EH (cell line): ENCODE measurements at places on chromosomes 2 and 18.

DNA sequence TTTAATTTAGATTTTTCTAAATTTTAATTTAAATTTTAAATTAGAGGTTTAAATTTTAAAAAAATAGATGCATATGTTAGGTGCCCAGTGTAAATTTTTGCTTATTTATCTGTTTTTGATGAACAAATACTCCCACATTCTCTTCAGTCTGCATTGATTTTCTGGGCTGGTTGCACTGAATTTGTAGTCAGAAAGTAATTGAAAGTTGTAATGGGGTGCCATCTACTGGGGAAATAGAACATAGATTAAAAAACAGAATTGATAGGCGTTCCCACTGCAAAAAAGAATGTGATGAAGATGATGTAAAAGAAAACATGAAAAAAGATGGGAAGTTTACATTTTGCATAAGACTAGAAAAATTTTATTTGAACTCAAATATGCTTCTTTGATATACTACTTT, 51.7 kb upstream of the CCDC85A start:
- DNase-seq, result peak; percentile 61

DNA sequence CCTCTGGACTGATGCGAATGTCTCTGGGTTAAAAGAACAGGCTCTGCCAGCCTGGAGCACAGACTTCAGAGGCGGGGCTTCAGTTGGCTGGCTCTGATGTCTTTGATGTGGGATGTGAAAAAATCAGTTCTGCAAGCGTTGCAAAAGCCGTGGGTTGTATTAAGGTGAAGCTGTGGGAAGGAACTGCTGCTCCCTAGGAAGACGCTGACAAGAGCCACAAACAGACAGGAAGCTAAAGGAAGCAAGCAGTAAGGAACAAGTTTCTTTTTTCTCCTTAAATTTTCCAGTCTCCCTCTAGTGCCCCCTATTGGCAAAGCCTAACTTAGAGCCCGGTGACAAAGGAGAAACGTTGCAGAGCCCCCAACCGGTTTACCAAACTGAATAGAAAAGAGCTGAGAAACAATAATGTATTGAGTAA, 239.0 kb downstream of the CCDC178 start:
- no peak for DNase-seq

DNA sequence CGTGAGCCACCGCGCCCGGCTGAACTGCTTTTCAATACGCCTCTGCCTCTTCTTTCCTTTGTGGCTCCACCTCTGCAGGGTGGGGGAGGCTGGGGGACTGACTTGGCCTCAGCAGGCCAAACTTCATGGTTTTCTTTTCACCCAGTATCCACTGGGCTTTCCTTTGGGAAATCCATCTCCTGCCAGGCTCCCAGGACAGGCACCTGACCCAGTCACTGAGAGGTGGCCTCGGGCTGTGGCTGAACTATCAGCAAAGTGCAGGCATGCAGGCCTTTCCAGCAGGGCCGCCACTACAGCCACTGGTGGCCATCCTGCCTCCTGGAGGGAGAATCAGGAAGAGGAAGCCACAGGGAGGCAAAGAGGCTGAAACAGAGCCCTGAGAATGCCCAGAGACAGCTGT, 33.4 kb upstream of the SEMA4C start:
- peak; percentile 7 for DNase-seq

DNA sequence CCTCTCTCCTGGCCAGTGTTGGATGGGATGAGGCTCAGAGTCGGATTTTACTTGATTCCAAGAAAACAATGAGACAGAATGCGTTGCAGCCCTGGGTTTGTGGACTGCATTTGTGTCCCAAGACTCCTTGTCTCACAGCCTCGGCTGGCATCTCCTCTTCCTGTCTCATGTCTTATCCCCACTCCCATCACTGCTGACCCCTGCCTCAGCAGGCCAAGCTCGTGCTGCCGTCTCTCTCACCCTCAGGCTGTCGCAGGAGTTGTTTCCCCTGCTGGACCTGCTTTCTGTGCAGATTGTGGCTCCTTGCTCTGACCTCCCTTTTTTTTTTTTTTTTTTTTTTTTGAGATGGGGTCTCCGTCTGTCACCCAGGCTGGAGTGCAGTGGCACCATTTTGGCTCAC, 70.2 kb upstream of the RALBP1 start:
- no peak for DNase-seq

- DNase-seq, result no peak
These were observed 294.7 kb upstream of the LRP1B start for GRCh38 chr2:142425551-142425950.

- no peak for DNase-seq
These were observed 4.4 kb upstream of the RNF103 start for GRCh38 chr2:86628091-86628522.

- no peak for DNase-seq
These were observed 8.0 kb downstream of the SLC38A11 start for GRCh38 chr2:164947281-164947680.

- peak; percentile 15 for DNase-seq
These were observed 29.8 kb downstream of the PIEZO2 start for GRCh38 chr18:11119550-11119949.

- DNase-seq, result peak; percentile 42
These were observed 20.3 kb downstream of the KCNK3 start for GRCh38 chr2:26712486-26713465.

- peak; percentile 41 for DNase-seq
These were observed 250.1 kb upstream of the DPP10 start for GRCh38 chr2:114192362-114192761.

GRCh38 chr2:29632018-29632417, 289.4 kb downstream of the ALK start:
- DNase-seq, result peak; percentile 50

DNA sequence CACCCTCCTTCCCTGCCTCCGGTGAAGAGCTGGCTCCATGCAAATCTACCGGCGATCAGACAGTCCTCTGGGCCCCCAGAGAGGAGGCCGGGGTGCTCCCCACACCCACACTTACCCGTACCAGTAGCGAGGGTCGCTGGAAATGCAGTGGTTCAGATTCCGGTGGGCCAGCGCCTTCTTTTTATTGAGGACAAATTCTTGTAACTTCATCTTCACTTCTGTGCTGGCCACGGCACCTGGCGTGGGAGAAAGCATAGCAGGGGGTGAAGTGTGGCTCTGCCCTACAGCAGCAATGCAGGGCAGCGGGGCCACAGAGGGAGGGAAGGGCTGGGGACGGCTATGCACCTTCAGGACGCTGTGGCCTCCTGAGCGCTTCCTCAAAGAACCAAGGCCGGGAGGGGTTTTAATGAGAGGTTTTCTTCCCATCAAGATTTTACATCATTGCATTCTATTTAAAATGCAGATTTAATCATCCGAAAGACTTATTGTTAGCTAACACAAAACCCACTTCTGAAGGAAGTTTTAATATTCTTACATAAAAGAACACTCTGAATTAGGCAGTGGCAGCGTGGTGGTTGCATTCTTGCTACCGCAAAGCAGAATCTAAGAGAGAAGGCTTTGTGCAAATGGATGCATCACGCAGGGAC, 237.0 kb downstream of the HDAC4 start:
- no peak for DNase-seq

GRCh38 chr2:121033461-121033996, 251.5 kb downstream of the TFCP2L1 start:
- DNase-seq, result no peak

DNA sequence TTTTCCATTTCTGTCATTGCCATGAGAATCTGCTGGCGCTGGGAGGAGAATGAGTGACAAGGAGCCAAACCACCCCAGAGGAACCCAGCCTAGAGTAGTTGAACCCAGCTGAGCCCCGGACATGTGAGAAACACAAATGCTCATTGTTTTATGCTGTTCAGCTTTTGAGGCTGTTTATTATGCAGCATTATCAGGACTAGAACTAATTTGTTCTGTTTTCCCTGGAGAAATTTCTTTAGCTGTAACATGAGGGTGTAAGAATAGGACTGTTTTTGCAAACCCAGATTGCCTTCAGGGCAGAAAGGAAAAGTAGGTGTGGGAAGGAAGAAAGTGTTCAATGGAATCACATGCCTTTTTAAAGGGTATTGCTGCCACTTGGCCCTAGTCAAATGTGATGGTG, 28.5 kb upstream of the DOCK10 start:
- DNase-seq, result no peak

DNA sequence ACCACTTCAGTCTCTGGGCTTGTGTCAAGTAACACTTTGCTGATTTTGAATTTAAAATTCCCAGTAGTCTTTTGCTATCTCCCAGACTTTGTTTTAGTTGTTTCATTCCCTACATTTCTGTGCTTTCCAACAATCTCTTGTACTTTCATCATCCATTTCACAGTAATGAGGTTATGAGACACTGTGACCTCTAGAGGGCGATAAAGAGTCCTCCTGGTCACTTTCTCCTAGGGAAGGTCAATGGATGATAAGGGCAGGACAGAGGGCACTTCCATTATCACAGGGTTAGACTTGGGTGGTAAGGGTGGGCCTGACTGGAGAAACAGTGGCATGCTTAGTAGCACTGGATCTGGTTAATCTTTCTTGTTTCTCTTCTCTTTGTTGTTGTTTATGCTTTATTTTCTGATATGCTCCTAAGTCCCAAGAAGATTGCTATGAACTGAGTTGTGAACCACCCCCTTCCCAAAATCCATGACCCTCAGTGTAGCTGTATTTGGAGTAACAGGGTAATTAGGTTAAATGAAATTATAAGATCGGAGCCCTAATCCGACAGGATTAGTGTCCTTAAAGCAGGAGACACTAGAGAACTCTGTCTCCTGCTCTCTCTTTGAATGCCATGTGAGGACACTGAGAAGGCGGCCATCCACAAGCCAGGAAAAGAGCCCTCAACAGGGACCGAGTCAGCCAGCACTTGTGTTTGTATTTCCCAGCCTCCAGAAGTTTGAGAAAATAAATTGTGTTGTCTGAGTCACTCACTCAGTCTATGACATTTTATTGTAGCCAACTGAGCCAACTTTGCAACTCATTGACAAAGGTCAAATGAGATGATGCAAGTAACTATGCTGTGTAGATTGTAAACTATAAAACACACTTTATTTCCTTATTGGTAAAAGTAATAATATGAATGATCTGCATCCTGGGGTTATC, 779.2 kb downstream of the CNTNAP5 start:
- DNase-seq, result peak; percentile 50

DNA sequence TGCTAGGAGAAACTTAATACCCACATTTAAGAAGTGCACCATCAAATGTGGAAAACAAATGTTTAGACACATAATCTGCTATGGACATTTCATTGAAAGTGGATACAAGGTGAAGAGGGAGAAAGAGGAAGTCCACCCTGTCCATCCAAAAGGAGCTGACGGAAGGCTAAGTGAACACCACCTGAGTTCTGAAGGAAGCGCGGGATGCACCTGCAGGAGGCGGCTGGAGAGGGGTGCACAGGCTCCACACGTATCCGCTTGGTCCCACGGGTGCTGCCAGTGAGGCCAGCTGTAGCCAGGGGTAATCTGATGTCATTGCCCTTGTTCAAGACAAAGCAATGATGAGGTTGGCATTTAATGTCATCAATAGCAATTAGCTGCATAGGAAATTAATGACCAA, 75.9 kb upstream of the TMEM18 start:
- no peak for DNase-seq

- DNase-seq, result no peak
These were observed 54.9 kb upstream of the CDCA7 start for GRCh38 chr2:173299764-173300163.
